ENCODE measurements at places on chromosomes 2 and 18.
A peak's percentile ranks its signal among the peaks of the same experiment; 100 is the strongest.

DNA sequence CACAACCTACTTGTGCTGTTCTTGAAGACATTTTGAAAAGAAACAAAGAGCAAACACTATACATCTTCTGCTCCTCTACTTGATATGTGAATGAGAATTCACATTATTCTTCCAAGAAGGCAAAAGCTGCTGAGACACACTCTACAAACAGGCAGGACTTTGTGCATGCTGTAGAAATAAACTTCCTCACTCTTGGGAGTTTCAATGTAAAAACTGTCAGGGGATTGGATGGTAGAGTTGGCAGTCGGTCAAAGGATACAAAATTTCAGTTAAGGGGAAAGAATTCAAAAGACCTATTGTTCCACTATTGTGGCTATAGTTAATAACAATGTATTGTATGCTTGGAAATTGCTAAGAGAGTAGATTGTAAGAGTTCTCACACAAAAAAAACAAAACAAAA lies 196.3 kb downstream of the MC4R start:
- no peak for DNase-seq

GRCh38 chr2:168480356-168480755 lies 24.3 kb downstream of the CERS6 start:
- DNase-seq = no peak

DNA sequence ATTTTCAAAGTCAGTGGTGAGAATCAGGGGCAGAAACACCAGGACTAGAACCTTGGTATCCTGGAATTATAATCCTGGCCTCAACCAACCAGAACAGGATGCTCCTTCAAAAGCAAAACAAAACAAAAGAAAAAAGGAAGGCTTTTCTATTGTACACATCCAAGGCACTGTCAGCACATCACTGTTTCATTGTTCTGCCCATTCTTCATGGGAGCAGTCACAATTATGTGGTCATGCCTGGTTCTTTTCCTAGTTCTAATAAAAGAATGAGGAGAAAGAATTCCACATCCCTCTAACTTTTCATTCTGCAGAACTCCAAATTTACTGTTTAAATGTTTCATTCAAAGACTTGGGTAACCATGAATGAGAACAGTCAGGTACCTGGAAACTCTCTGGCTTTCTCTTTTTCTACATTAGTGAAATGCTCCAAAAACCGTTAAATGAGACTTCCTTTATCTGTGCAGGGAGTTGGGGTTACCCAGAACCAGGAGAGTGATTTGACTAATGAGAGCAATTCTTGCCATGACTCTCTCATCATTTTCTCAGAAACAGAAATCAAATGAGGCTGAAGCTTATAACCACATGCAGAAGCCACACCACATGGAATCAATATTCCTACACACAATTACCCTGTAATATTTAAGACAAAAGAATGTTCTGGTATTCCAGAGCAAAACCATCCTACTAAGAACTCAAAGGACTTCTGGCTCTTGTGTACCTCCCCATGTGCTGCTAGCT lies 110.9 kb upstream of the CCDC150 start:
- no peak for DNase-seq

- DNase-seq = no peak
Measured at GRCh38 chr18:12639990-12640880, 17.7 kb downstream of the SPIRE1 start.

- DNase-seq = no peak
Measured at GRCh38 chr2:101047774-101048173, 45.7 kb downstream of the RPL31 start.

DNA sequence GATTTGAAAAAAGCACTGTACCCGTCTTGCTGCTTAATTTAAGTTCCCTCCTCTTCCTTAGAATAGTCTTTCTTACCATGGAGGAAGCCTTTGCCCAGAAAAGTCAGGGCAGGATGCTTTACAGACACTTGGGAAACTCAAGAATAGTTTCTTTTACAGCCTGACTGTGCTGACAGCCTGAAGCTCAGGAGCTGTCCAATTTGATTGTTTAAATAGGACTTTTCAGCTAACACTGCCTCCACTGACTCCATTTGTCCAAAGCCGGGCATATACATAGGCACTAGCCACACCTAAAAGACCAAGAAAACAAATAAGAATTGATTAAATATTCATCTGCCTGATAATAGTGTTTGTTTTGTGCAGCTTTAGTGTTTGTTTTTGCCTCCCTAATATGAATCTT lies 110.9 kb upstream of the L3MBTL4 start:
- no peak for DNase-seq

DNA sequence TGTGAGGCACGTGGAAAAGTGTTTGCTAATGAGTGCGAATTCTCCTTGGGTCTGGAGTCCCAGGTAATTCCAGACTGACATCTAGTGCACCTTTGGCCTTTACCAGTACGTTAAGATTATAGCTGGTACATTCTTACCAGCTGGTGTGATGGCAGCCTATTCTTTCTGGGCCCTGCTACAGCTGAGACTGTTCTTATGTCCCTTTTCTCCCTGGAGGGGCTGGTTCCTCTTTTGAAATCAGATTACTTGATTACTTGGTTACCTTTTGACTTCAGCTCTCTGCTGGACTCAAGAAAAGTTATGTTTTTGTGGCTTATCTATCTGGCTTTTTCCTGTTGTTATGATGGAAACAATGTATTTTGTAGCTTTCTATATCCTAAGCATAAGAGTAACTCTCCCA lies 14.5 kb downstream of the CABYR start:
- DNase-seq = no peak

DNA sequence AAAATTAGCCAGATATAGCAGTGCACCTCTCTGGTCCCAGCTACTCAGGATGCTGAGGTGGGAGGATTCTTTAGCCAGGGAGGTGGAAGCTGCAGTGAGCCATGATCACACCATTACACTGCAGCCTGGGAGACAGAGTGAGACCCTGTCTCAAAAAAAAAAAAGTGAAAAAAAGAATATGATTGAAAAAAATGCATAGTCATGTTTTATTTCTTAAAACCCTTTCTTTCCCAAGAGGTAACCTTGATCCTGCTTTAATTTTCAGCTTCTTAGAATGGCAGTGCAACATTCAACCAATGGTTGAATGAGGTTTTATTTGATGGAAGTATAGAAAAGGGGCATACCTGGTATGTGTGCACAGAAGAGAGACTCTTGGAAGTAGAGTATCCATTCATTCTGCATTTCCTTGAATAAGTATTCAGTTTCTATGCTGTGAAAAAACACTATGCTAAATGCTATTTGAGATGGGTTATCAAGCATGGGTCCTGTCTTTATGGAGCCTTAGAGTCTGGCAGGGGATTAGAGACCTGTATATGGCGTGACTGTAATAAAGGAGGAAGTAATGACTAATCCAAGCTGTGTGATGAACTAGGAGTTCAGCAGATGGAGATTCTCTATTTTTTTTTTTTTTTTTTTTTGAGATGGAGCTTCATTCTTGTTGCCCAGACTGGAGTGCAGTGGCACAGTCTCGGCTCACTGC lies 146.3 kb downstream of the WDSUB1 start:
- no peak for DNase-seq

- no peak for DNase-seq
Measured at GRCh38 chr2:27312152-27312551, 3.9 kb upstream of the UCN start.

DNA sequence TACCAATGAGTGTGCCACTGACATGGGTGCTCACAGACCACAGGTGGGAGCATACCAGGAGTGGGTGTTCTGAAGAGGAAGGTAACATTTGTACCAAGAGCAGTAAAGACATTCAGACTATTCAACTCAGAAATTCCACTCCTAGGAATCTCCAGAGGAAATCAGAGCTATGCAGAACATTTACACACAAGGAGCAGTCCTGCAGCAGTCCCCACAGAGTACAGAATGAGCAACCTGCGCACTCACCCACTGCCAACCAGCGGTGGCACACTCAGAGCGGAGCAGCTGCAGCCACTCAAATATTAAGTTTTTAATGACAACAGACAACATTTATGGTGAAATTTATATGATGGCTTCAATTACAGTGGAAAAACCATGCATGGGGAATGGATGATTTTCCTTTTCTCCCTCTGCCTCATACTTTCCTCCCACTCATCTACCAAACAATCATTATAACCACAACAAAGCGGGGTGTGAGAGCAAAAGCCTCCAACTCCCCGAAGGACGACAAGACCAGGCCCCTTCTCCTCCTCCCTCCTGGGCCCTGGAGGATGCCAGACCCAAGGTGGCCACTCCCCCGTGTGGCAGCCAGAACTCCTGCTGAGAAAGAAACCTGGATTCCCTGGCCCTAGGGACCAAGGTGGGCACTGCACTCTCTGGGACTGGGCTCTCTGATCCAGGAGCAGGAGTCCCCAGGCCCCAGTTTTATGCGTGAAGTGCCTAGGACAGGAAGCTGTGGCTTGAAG lies 5.4 kb downstream of the HS6ST1 start:
- DNase-seq = peak; percentile 45

DNA sequence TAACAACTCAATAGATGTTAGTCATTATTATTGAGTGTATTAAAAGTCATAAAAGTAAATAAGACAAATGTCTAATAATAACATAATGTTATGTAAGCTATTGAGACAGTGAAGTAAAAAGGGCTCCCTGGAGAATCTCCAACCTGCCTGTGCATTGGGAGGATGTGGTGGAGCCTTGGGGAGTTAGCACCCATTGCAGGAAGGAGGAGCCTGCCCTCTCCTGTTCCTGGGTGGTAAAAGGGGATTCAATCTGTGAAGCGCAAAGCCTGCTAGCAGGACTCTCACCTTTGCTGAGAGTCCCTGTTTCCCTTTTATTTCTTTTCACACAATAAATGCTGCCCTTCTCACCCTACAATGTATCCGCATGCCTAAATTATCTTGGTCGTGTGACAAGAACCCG lies 206.1 kb downstream of the RAB3GAP1 start:
- no peak for DNase-seq

DNA sequence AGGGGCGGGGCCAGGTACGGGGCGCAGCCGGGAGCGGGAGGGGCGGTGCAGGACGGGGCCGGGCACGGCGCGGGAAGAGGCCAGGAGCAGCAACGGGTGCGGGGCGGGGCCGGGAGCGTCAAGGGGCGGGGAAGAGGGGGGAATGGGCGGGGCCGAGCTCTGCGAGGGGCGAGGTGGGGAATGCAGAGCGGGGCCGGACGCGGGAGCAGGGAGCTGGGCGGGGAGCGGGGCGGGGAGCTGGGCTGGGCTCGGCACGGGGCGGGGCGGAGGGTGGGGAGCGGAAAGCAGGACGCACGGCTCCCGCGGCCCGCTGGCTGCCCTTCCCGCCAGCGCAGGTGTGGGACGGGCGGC lies at the start of gene IMPA2:
Gene IMPA2, plus strand, starts transcription at position 316 of the 351 bp plus-strand sequence. CDS start 163 bp downstream, outside the sequence.
- no peak for DNase-seq

GRCh38 chr2:3827673-3828575 lies 124.5 kb downstream of the DCDC2C start:
- no peak for DNase-seq

GRCh38 chr18:11178951-11179549 lies 29.7 kb upstream of the PIEZO2 start:
- DNase-seq = peak; percentile 78

DNA sequence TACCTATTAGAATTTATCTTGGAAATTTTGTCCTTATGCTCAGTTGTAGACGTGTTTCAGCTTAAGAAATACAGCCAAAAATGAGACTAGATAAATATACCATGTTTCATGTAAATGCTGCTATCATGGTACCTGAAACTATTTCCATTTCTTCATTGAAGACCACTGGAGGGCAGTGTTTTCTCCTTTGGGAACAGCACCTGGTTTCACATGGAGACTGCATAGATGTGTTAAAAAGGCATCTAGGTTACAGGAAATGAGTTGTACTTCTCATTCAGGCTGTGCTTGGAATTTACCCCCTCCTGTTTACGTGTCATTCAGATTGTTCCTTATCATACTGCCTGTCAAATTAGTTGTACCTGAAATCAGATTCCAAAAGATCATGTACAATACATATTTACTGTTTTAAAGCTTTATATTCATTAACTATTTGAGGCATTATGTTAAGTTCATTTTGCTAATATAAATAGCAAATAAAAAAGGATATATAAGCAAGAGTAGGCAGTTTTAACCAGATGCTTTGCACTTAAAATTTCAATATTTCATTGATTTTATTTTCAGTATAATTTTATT lies 57.3 kb upstream of the PSMD14 start:
- no peak for DNase-seq

- DNase-seq = no peak
Measured at GRCh38 chr2:51247252-51247805, 215.4 kb upstream of the NRXN1 start.

Data from lower leg skin (tissue), 4 donors.